ENCODE measurements at places on chromosomes 1 and 21. TPM values are rescaled to one million over a fixed set of nuclear protein-coding genes. Genes with fewer than 3 reads are reported as not detected.

DNA sequence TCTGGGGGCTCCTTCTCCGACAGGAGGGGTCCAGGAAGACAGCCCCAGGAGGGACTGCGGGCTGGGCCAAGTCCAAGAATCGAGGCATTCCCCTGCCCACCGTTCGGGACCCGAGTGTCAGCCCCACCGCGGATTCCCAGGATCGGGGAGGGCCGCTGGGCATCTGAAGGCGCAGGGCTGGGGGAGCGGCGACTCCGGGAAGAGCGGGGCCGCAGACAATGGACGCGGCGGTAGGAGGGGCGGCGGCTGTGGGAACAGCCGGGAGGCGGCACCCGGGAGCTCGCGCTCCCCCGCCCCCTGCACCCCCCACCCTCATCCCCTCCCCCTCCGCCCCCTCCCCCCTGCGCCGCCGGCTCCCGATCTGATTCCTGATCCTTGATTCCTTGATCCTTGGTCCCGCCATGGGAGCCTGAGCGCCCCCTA is at the start of gene VANGL2:
VANGL2 (plus strand) TSS at position 342 of the 423 bp plus-strand sequence. CDS start 15,274 bp downstream, outside the sequence.
- peaks cover 5% of the 10 kb centered on the region for H3K4me1 ChIP-seq
- H3K36me3 ChIP-seq: peaks cover 2% of the 10 kb centered on the region
- no peak within 1 kb of the TSS for H3K27ac ChIP-seq
- DNase-seq: no peak
- peaks cover 49% of the 10 kb centered on the region for H3K27me3 ChIP-seq
- peak within 1 kb of the TSS; percentile 41 for H3K4me3 ChIP-seq

DNA sequence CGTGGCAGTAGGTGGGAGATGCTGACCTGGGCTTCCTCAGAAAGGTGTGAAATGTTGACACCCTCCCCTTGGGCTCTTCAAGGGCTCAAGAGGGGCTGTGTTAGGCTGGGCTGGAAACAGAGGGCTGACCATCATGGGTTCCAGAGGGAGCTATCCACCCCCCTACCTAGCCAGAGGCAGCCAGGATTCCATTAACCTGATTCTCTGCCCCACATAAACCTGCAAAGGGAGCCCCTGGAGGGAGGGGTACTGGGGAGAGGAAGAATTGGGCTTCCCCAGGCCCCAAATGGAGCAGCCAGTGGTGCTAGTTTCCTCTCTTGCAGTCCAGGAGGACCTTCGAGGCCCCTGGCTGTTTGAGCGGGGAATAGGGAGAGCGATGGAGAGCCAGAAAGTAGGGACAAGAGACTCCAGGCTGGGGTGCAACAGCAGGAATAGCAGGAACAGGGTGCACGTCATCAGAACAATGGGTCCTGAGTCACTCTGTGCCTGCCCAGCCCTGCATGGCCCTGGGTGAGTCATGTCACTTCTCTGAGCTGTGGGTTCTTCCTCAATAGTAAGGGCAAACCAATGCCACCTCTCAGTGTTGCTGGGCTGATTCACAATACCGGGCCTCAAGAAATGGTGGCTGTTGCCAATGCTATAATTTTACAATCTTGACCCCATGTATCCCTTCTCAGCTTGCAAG is 121.2 kb downstream of the EPHB2 start:
- no peak overlapping the region for H3K4me3 ChIP-seq
- no peak overlapping the region for H3K27ac ChIP-seq
- DNase-seq: no peak
- H3K4me1 ChIP-seq: no peaks in the 10 kb centered on the region
- H3K36me3 ChIP-seq: no peaks in the 10 kb centered on the region
- peaks cover 13% of the 10 kb centered on the region for H3K27me3 ChIP-seq

DNA sequence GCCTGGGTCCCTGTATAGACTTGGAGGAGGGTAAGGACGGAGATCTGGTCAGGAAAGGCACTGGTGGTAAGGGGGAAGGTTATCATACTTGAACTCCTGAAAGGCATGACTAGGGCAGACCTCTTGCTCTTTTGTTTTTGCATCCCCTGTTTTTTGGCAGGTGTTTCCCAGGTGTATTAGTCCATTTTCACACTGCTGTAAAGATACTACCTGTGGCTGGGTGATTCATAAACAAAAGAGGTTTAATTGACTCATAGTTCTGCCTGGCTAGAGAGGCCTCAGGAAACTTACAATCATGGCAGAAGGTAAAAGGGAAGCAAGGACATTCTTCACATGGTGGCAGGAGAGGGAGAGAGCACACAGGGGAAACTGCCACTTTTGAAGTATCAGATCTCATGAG is 57.2 kb upstream of the APOBEC4 start:
- no peaks in the 10 kb centered on the region for H3K4me1 ChIP-seq
- DNase-seq: no peak
- no peak overlapping the region for H3K27ac ChIP-seq
- no peaks in the 10 kb centered on the region for H3K27me3 ChIP-seq
- H3K4me3 ChIP-seq: no peak overlapping the region

GRCh38 chr1:221774054-221774842 is 32.4 kb upstream of the DUSP10 start:
- DNase-seq: no peak
- H3K36me3 ChIP-seq: peaks cover 7% of the 10 kb centered on the region
- peaks cover 69% of the 10 kb centered on the region for H3K4me1 ChIP-seq
- H3K27ac ChIP-seq: no peak overlapping the region
- no peaks in the 10 kb centered on the region for H3K27me3 ChIP-seq

GRCh38 chr1:160216301-160216700 is 11.1 kb downstream of the PEA15 start:
- H3K36me3 ChIP-seq: peaks cover 66% of the 10 kb centered on the region
- no peak overlapping the region for H3K4me3 ChIP-seq
- DNase-seq: no peak
- H3K27me3 ChIP-seq: no peaks in the 10 kb centered on the region

DNA sequence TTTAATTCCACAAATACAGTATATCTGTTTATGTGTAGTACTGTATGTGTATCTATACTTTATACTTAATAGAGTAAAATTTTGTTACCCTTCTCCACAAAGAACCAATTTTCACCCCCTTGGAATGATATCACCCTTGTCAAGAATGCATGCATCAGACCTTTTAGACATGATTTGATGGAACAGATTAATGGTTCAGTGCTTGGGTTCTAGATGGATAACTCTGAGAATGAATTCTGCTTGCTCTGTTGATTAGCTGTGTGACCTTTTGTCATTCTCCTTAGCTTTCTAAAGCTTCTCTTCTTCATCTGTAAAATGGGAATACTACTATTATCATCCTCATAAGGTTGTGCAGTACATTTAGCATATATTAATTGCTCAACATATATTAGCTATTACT is 105.1 kb downstream of the NEK7 start:
- H3K4me3 ChIP-seq: no peak overlapping the region
- no peaks in the 10 kb centered on the region for H3K27me3 ChIP-seq
- H3K27ac ChIP-seq: no peak overlapping the region
- DNase-seq: no peak
- H3K4me1 ChIP-seq: peaks cover 37% of the 10 kb centered on the region

DNA sequence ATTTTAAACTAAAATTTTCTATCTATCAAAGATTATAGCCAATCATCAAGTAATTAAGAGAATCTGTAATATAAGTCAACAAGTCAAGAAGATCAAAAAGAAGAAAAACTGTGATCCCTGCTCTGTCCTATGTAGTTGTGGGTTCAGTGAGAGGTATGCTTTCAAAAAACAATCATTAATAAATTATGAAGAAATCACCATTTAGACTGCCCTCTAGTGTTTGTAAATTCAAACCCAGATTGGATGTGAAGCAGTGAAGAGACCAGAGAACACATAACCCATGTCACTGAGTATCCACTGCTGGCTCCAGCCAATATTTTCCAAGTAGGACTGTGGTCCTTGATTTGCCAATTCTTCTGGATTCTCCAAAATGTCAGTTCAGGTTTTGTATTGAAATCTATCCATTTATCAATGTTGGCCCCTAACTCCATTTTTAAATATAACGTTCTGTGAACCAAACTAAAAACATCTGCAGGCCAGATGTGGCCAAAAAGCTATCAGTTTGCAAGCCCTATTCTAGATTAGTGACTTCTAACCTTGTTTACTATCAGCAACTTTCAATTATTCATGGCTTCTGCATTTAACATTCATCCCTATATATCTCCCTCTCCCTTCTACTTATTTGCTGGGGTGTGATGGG is 467.5 kb upstream of the CXADR start:
- H3K4me3 ChIP-seq: no peak overlapping the region
- H3K4me1 ChIP-seq: no peaks in the 10 kb centered on the region
- H3K27me3 ChIP-seq: no peaks in the 10 kb centered on the region
- DNase-seq: no peak
- H3K36me3 ChIP-seq: no peaks in the 10 kb centered on the region
- H3K27ac ChIP-seq: no peak overlapping the region

DNA sequence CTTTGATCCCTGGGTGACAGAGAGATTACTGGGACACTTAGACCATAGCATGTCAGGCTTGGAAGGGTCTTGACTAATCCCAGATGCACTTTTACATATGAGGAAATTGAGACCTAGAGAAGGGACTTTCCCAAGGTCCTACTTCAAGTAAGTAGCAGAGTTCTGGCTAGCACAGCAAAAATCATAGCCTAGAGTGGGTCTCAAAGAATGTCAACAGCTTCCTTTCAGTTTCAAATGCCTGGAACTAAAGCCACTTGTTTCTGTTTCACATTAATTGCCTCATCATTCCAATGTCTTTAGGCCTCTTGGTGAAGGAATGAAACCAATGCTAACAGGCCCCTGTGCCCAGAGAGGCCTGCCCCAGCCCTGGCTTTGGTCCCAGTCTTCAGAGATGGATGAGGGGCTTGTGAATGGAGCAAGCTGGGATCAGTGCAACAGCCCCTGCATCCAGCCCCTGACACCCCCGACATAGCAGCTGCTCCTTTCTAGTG is 26.6 kb downstream of the ATF3 start:
- no peak for DNase-seq
- H3K27ac ChIP-seq: peak overlapping the region; percentile 74
- H3K36me3 ChIP-seq: peaks cover 7% of the 10 kb centered on the region

DNA sequence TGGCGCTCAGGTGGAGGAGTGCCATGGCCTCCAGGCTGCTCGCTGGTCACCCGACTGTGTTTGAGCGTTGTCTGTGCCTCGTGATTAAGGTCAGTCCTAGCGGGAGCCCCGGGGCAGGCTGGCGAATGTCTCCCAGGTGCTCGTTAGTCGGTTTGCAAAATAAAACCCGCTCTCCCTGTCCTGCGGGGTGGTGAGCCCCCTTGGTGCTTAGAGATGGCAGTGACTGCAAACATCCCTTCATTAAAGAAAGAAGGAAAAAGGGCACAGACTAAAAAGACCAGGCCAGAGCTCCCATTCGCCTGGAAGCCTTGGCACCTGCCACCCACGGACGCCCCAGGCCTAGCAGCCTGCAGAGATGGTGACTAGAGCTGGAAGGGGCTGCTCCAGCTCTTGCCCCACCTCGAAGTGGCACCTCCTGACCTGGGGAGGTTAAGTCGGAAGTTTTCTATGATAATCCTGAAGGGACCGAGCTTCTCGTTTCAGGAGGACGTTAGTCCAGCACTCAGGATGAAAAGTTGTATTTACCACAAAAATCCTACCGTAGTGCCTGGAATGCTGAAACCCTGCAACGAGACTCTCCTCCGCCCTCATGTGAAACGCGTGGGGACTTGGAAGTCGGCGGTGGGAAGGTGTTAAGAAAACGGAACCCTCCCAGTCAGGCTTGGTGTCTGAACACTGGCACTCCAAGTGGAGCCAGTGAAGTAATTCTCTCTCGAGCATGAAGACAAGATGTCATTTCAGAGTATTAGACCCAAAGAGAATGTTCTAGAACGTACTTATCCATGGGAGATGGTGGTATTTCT is 24.6 kb downstream of the RIPK4 start:
- H3K4me3 ChIP-seq: no peak overlapping the region
- H3K4me1 ChIP-seq: no peaks in the 10 kb centered on the region
- peaks cover 1% of the 10 kb centered on the region for H3K27me3 ChIP-seq

DNA sequence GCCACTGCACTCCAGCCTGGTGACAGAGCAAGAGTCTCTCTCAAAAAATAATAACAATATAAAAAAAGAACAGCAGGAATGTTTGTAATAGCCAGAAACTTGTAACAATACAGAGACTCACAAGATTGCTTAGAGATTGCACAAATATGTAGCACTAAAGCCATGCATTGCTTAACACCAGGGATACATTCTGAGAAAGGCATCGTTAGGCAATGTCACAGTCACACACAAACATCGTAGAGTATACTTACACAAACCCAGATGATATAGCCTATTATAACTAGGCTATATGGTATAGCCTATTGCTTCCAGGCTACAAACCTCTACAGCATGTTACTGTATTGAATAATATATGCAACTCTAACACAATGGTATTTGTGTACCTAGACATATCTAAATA is 45.3 kb downstream of the GPATCH2 start:
- no peak overlapping the region for H3K27ac ChIP-seq
- H3K27me3 ChIP-seq: no peaks in the 10 kb centered on the region
- no peak overlapping the region for H3K4me3 ChIP-seq
- H3K4me1 ChIP-seq: no peaks in the 10 kb centered on the region
- H3K36me3 ChIP-seq: no peaks in the 10 kb centered on the region

DNA sequence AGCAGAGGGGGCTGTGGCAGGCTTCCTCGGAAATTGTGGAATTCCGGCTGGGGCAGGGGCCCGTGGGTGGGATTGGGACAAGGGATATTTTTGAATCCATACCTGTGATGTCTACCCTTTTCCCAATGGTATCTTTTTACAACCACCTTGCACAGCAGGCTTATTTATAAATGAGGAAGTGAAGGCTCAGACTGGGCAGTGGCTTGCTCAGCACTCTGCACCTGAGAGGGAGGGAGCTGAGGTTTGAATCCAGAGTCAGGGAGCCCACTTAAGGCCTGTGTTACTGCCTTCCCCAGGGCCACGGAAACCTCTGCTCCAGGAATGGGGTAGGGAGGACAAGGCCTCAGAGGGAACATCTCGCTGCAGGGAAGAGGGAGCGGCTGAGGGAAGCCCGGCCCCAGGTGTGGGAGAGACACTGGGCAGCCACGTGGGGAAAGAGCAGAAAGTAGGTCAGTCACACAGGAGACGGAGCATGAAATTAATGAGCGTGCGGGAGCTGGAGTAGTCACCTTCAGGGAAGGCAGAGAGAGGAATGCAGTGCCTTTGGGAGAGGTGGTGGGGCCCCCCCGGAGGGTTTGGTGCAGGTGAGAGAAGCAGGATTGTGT is 35.4 kb upstream of the SCMH1 start:
- DNase-seq: no peak
- H3K4me1 ChIP-seq: no peaks in the 10 kb centered on the region
- no peak overlapping the region for H3K27ac ChIP-seq
- no peak overlapping the region for H3K4me3 ChIP-seq

- H3K4me1 ChIP-seq: peaks cover 50% of the 10 kb centered on the region
- no peak overlapping the region for H3K27ac ChIP-seq
- H3K27me3 ChIP-seq: no peaks in the 10 kb centered on the region
- H3K4me3 ChIP-seq: no peak overlapping the region
Observed at GRCh38 chr1:86387916-86388627, 8.1 kb downstream of the ODF2L start.

- no peaks in the 10 kb centered on the region for H3K27me3 ChIP-seq
- H3K4me1 ChIP-seq: peaks cover 57% of the 10 kb centered on the region
- no peak for DNase-seq
- H3K4me3 ChIP-seq: peak overlapping the region; percentile 84
- peak overlapping the region; percentile 82 for H3K27ac ChIP-seq
- H3K36me3 ChIP-seq: peaks cover 23% of the 10 kb centered on the region
Observed at GRCh38 chr1:241638909-241639622, 1.1 kb downstream of the CHML start.

GRCh38 chr1:43366601-43367025 is 1.2 kb downstream of the ELOVL1 start:
- peaks cover 53% of the 10 kb centered on the region for H3K4me1 ChIP-seq
- peak overlapping the region; percentile 92 for H3K4me3 ChIP-seq
- no peaks in the 10 kb centered on the region for H3K27me3 ChIP-seq
- H3K36me3 ChIP-seq: peaks cover 42% of the 10 kb centered on the region
- peak overlapping the region; percentile 86 for H3K27ac ChIP-seq

SERPINC1 gene
- not detected for total RNA-seq

FCRL2 gene
- total RNA-seq: not detected

ABCB10 gene
- 47.0 TPM for total RNA-seq

AMY2A gene
- total RNA-seq: not detected

C1orf185 gene
- total RNA-seq: not detected

LAD1 gene
- not detected for total RNA-seq
